GM04504 (cell line): ENCODE measurements at places on chromosomes 6 and 20.

- DNase-seq: no peak
These were observed 16.3 kb downstream of the RRBP1 start for GRCh38 chr20:17665756-17666155.

DNA sequence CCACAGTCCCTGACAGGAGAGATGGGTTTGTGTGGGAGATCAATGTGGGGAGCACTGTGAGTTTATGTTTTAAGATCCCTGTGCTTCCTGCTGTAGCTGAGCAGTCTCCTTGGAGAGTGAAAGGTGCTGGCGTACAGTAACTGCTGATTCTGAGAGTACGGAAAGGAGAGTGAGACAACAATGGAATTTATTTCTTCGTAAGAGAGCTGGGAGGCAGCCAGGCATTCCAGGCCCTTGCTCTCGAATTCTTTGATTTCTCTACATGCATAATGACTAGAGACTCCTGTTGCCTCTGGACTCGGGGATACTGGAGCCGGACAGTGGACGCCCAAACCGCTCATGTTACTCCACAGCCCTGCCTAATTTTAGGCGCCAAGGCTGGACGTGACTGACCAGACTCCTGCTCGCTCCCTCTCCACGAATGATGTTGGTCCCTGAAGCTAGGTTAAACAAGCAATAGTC is 131.0 kb upstream of the PHACTR1 start:
- no peak for DNase-seq

- no peak for DNase-seq
These were observed 55.0 kb downstream of the DAAM2 start for GRCh38 chr6:39847221-39847620.

- DNase-seq: no peak
These were observed 261.1 kb upstream of the CITED2 start for GRCh38 chr6:139635401-139636130.

DNA sequence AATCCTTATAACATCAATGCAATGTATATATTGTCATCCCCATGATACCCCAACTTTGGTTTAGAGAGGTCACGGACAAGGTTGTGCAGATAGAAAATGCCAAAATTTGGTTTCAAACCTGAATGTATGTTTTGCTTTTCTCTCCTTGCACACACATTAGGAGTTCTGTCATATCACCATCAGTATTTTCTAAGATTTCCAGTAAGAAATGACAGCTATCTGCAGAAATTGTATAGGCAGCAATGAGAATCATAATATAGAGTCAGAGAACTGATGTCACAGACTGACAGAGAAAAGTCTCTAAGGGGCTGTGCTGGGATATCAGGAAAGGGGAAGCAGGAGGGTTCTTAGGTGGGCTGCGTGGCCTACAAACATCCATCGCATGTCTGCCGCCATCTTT is 140.0 kb downstream of the AKAP7 start:
- no peak for DNase-seq

GRCh38 chr6:10962673-10963072 is 75.8 kb downstream of the SYCP2L start:
- DNase-seq: peak; percentile 28

GRCh38 chr6:63537959-63538300 is 34.4 kb upstream of the LOC128125822 start:
- DNase-seq: no peak

DNA sequence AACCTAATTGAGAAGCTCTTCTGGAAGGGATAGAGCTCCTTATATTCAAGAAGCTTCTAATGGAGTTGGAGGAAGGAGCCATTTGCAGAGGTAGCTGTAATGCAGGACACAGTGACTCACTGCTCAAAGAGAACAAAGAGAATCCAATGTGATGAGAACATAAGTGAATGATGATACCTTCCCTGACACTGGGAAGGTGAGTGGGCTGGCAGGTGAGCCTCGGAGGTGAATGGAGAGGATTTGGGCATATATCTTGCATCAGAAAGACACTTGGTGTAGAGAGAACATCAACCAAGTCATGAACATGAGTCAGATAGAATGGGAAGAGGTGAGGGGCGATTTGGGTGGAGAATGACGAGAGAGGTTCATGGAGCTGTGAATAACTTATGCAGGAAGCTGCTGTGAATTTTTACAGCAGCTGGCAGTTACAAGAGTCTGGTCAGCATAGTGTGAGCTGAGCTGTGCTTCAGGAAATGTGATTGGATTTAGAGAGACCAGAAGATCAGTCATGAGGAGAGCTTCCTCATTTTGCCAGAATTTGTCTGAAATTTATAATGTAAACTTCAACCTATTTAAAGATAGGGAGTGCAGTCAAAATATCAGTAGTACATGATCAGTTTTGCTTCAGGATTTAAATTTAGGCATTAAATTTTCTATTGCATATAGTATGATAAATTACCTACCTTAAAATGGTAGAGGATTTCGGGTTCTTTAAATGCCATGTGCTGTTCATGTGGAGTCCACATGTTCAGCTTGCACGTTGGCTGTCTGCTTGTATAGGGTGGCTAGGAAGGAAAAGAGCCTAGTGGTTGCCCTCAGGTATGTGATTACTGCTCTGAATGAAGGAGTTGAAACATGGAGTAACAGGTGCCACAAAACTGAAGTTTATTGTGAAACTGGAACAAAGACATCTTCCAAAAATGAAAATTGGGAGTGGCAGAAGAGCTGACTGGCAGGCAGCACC is 59.2 kb upstream of the KIF25 start:
- no peak for DNase-seq

DNA sequence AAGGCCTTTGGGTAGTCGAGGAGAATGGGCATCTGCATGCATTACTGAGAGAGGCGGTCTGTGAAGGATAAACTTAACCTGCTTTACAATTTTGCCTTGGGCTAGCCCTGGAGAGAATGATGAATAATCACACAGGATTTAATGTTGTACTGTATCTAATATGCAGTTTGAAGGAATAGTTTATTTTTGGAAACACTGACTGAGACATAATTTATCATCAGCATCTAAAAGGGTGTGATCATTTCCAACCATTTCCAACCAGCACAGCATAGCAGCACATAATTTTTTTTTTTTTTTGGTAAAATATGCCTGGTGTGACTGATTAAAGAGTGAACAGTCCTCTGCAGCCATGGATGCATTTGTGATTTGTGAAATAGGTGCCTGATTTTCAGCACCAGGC is 519.5 kb downstream of the PHF3 start:
- DNase-seq: no peak

DNA sequence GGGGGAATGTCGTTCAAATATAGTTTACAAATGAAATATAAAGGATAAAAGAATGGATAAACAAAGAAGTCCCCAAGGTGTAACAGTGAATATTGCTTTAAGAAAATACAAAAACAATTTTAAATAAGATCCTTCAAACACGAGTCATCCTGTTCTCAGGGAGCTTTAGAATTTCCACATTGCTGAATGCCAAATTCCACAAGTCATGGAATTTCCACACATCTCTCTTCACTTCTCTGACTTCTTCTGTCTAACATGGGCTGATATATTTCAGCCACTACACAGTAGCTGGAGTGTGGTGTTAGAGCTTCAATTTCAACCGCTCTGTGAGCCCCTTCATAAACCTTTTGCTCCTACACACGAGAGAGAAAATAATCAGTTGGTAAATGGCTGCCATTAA is 28.0 kb downstream of the IL22RA2 start:
- DNase-seq: no peak

GRCh38 chr6:170174771-170175643 is 115.9 kb downstream of the DLL1 start:
- DNase-seq: no peak

- DNase-seq: no peak
These were observed 13.6 kb upstream of the ABRACL start for GRCh38 chr6:139014945-139015344.

GRCh38 chr20:41168281-41169161 is 31.2 kb downstream of the PLCG1 start:
- no peak for DNase-seq

DNA sequence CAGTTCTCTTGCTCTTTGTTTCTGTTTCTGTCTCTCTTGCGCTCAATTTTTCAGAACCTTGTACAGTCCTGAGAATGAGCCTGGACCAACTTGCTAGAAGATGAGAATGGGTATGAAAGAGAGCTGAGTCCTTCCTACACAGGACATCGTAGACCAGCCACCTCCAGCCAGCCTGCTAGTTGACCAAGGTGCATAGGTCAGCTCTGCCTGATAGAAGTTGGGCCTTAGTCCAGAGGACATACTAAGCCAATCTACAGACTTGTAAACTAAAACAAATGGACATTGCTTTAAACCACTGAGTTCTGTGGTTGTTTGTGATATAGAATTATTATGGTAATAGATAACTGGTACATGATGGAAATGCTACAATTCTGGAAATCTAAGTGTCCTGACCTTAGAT is 236.4 kb upstream of the ZFP64 start:
- DNase-seq: no peak

- DNase-seq: no peak
These were observed 58.5 kb downstream of the DLL1 start for GRCh38 chr6:170232186-170233002.
